Neural progenitor cell (in vitro differentiated cells): ENCODE measurements at places on chromosomes 6 and 20. TPM values are rescaled to one million over a fixed set of nuclear protein-coding genes. Genes with fewer than 3 reads are reported as not detected.

The SLC2A4RG gene
- total RNA-seq, result 12.0 and 58.0 TPM in 2 replicates

The OPRL1 gene
- total RNA-seq, result 1.3 and 3.3 TPM in 2 replicates

The XKR7 gene
- total RNA-seq, result 0.07 and 0.19 TPM in 2 replicates

The PRDM13 gene
- total RNA-seq, result not detected in 2 replicates

The MATN4 gene
- total RNA-seq, result 0.06 TPM in 1 of 2 replicates, not detected in the other

The KCTD20 gene
- 37.7 and 41.3 TPM in 2 replicates for total RNA-seq

The PRELID3B gene
- total RNA-seq, result 41.3 and 78.8 TPM in 2 replicates

The HLA-DQA1 gene
- total RNA-seq, result not detected in 2 replicates

The HLA-DPB1 gene
- total RNA-seq, result 8.0 and 23.3 TPM in 2 replicates

The LIN28B gene
- 105 and 165 TPM in 2 replicates for total RNA-seq

DNA sequence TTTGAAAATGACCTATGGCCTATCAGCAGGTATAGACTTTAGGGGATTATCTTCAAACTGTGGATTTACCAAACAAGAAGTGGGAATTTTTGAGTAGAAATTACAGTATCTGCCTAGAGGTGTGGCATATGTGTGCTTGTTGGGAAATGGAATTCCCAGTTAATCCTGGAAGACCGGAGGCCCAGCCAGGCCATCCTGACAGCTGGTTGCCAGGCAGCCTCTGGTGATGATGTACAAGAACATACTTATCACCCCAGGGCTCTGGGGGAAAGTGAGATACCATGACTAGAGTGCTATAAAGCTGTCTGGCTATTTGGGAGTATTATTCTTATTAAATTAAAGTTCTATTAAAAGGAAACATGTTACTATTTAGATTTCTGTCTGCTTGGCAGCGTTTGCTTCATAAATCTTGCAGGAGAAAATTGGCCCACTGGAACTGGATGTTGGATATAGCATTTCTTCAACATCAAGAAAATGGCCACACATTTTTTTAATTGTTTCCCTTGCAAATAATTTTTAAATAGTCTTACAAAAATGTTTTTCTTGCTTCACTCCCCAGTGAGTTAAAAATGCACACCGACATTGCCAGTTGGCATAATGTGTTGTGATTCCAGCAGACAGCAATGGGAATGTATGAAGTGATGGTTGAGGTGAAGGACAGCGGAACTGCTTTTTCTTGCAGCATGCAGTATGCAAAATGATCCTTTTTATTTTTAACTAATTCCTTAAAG, 187.8 kb downstream of the MYLK4 start:
- H3K27ac ChIP-seq, result no peak overlapping the region
- H3K4me1 ChIP-seq, result peaks cover 8% of the 10 kb centered on the region
- DNase-seq, result no peak
- H3K4me3 ChIP-seq, result no peak overlapping the region
- no peaks in the 10 kb centered on the region for H3K27me3 ChIP-seq

DNA sequence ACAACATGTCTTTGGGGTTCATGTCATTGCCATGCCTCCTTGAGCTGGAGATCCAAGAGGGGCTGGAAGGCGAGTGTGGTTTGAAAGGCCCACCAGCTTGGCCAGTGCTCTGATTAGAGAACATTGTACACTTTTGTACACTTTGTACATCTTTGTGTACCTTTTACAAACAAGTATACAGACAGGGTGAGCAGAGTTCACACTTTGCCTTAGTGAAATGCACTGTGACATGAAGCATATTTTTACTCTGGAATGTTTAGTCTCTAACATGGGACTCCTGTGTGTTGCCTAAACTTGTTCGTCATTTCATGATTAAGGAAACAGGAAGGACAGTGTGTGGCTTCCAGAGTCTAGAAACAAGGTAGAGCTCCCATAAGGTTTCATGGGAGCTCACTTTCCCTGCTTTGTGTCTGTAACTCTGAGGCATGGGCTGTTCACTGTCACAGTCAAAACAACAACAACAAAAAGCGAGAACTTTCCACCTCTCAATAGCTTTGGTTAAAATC, 225.8 kb upstream of the SOX4 start:
- no peaks in the 10 kb centered on the region for H3K27me3 ChIP-seq
- DNase-seq, result no peak
- peaks cover 47% of the 10 kb centered on the region for H3K4me1 ChIP-seq
- H3K36me3 ChIP-seq, result no peaks in the 10 kb centered on the region
- H3K27ac ChIP-seq, result no peak overlapping the region

DNA sequence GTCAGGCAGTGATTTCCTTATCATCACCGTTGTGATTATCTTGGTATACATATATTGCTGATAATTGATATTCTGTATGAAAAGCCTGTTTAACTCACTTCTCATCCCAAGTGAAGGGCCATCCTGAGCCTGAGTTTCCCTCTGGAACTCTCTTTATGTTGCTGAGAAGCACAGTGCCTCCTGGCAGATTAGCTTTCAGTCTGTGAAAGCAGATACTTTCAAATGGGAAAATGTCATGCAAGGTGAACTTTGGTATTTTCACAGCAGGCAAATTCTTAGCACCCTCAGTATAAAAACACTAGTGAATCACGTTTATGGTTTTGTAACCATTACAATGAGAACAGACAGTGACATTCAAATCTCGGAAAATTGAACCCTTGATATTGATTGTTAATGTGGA, 151.6 kb downstream of the PRIM2 start:
- H3K27ac ChIP-seq, result peak overlapping the region; percentile 68

- H3K4me1 ChIP-seq, result peaks cover 26% of the 10 kb centered on the region
- H3K27me3 ChIP-seq, result no peaks in the 10 kb centered on the region
- H3K27ac ChIP-seq, result no peak overlapping the region
- H3K4me3 ChIP-seq, result no peak overlapping the region
- no peak for DNase-seq
- no peaks in the 10 kb centered on the region for H3K36me3 ChIP-seq
Measured at GRCh38 chr6:130945401-130945919, 117.6 kb downstream of the EPB41L2 start.

GRCh38 chr20:53530440-53530839, 63.2 kb downstream of the ZNF217 start:
- no peaks in the 10 kb centered on the region for H3K36me3 ChIP-seq
- no peak for DNase-seq
- H3K4me1 ChIP-seq, result no peaks in the 10 kb centered on the region

GRCh38 chr6:104477569-104477968, 382.1 kb downstream of the HACE1 start:
- H3K36me3 ChIP-seq, result no peaks in the 10 kb centered on the region
- H3K27ac ChIP-seq, result no peak overlapping the region
- H3K4me1 ChIP-seq, result peaks cover 23% of the 10 kb centered on the region
- peak; percentile 76 for DNase-seq
- H3K4me3 ChIP-seq, result no peak overlapping the region

GRCh38 chr6:127073222-127073621, 45.2 kb upstream of the RSPO3 start:
- no peaks in the 10 kb centered on the region for H3K27me3 ChIP-seq
- H3K4me1 ChIP-seq, result no peaks in the 10 kb centered on the region
- H3K27ac ChIP-seq, result no peak overlapping the region
- DNase-seq, result no peak
- no peaks in the 10 kb centered on the region for H3K36me3 ChIP-seq
- H3K4me3 ChIP-seq, result no peak overlapping the region

DNA sequence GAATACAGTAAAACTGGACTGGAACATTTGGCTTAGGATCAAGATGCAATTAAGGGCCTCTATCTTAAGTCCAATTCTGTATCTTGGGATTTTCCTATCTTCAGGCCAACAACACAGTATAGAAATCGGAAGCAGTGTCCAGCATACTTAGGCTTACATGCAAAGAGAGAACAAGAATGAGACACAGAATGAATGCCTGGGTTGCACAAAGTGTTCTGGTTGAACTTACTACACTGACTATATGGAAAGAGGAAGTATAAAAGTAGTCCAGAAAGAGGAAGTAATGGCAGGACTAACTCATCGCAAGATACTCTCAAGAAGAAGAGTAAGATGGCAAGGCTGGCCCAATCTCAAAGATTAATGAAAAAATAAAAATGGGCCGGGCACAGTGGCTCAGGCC, 87.6 kb downstream of the BTBD9 start:
- H3K27me3 ChIP-seq, result no peaks in the 10 kb centered on the region
- no peak overlapping the region for H3K27ac ChIP-seq
- H3K36me3 ChIP-seq, result no peaks in the 10 kb centered on the region
- no peak for DNase-seq
- H3K4me1 ChIP-seq, result no peaks in the 10 kb centered on the region

- no peak for DNase-seq
- H3K27me3 ChIP-seq, result no peaks in the 10 kb centered on the region
- no peak overlapping the region for H3K4me3 ChIP-seq
- H3K36me3 ChIP-seq, result no peaks in the 10 kb centered on the region
- no peak overlapping the region for H3K27ac ChIP-seq
Measured at GRCh38 chr6:69038841-69039240, 403.8 kb downstream of the ADGRB3 start.

- no peaks in the 10 kb centered on the region for H3K4me1 ChIP-seq
- no peaks in the 10 kb centered on the region for H3K27me3 ChIP-seq
- H3K36me3 ChIP-seq, result no peaks in the 10 kb centered on the region
- no peak overlapping the region for H3K4me3 ChIP-seq
- DNase-seq, result no peak
- H3K27ac ChIP-seq, result no peak overlapping the region
Measured at GRCh38 chr20:38872491-38873049, 53.6 kb upstream of the FAM83D start.

- no peak overlapping the region for H3K27ac ChIP-seq
- DNase-seq, result no peak
- no peaks in the 10 kb centered on the region for H3K4me1 ChIP-seq
- no peak overlapping the region for H3K4me3 ChIP-seq
Measured at GRCh38 chr6:95867205-95867604, 148.6 kb upstream of the FUT9 start.

DNA sequence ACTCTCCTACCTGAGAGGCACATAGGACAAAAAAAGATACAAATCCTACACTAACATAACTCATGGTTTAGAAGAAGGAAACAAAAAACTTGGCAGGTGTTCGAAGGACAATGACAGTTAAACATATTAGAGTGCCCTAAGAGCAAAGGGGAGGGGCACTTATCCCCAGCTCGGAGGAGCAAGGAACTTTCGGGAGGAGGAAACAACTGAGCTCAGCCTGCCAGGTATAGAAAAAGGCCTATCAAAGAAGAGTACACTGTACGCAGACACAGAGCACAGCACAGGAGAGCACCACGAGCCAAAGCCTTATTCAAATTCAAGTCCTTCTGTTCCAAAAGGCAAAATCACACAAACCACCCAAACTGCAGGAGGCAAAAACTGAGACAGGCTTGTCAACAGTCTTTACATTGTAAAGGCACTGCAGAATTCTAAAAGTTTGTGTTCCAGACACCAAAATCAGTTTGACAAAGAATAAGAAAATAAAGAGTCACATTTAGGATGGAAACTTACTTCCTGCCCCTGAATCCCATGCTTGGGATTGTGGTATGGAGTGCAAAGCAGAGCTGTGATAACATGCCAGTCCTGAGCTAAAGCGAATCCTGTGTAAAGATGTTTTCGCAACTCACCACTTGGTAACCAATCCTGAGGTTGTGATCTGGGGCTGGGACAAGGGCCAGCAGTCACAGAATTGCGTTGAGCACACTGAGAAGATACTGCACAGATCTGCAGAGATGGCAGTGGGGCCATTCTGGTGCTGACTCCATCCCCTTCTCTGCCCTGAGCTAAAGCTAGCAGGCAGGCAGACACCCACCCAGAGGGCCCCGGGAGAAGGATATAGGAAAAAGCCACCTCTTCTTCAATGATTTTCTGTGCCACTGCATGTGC, 108.6 kb downstream of the CHD6 start:
- H3K36me3 ChIP-seq, result no peaks in the 10 kb centered on the region
- H3K27ac ChIP-seq, result no peak overlapping the region
- DNase-seq, result no peak
- H3K4me3 ChIP-seq, result no peak overlapping the region

- H3K36me3 ChIP-seq, result no peaks in the 10 kb centered on the region
- H3K4me1 ChIP-seq, result no peaks in the 10 kb centered on the region
Measured at GRCh38 chr6:130671577-130671976, 155.6 kb upstream of the SMLR1 start.

DNA sequence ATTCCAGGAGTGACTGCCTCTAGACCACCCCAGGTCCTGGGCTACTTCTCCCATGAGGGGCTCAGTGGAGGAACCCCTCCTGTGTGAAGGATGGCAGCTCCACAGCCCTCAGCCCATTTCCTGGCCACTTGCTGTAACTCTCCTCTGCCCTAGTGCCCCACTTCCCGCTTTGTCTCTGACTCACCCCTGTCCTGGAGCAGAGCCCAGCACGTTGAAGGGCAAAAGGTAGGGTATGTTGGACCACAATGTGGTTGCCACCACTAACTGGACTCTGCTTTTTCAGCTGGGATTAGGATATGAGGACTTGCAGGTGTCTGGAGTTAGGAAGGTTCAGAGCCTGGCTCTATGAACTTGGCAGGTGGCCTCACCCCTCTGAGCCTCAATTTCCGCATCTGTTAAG, 2.4 kb downstream of the MYBL2 start:
- no peak for DNase-seq
- H3K4me1 ChIP-seq, result no peaks in the 10 kb centered on the region
- peaks cover 16% of the 10 kb centered on the region for H3K27me3 ChIP-seq
- no peak overlapping the region for H3K4me3 ChIP-seq

DNA sequence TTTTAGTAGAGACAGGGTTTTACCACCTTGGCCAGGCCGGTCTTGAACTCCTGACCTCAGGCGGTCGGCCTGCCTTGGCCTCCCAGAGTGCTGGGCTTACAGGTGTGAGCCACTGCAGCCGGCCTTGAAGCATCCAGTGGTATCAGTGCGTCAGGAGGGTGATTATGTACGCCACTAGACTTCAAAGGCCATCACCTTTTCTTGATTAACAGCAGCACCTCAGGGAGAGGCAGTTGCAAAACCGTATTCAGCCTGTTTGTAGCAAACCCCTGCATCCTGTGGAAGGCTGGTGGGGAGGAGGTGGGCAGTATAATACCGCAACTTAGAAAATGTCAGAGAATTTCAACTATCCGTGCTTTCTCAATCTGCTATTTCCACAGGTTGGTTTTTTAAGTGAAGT, 27.3 kb upstream of the SHLD1 start:
- H3K36me3 ChIP-seq, result no peaks in the 10 kb centered on the region
- no peaks in the 10 kb centered on the region for H3K4me1 ChIP-seq
- no peaks in the 10 kb centered on the region for H3K27me3 ChIP-seq
- no peak overlapping the region for H3K4me3 ChIP-seq
- no peak overlapping the region for H3K27ac ChIP-seq

- H3K36me3 ChIP-seq, result no peaks in the 10 kb centered on the region
- no peak for DNase-seq
- no peak overlapping the region for H3K4me3 ChIP-seq
- H3K4me1 ChIP-seq, result peaks cover 40% of the 10 kb centered on the region
- H3K27ac ChIP-seq, result peak overlapping the region; percentile 30
- H3K27me3 ChIP-seq, result no peaks in the 10 kb centered on the region
Measured at GRCh38 chr20:53750827-53751619, 157.4 kb upstream of the ZNF217 start.
